ENCODE measurements at places on chromosomes 11 and 22.

GRCh38 chr22:30335236-30335635, 8.5 kb upstream of the TBC1D10A start:
- DNase-seq = no peak

DNA sequence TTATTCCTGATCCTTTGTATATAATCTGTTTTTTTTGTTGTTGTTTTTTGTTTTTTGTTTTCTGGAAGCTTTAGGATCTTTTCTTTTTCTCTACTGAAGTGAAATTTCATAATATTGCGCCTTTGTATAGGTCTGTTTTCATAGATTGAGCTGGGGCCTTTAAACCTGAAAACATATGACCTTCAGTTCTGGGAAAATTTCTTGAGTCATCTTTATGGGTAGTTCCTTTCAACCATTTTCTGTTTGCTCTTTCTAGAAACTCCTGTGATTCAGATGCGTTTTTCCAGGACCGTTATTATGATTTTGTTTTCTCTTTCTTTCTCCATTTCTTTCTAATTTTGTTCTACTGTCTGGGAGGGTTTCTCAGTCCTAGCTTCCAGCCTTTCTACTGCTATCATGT, 43.7 kb downstream of the BSX start:
- no peak for DNase-seq

- peak; percentile 22 for DNase-seq
These were observed 843 bp downstream of the OR56B1 start for GRCh38 chr11:5737091-5737490.

DNA sequence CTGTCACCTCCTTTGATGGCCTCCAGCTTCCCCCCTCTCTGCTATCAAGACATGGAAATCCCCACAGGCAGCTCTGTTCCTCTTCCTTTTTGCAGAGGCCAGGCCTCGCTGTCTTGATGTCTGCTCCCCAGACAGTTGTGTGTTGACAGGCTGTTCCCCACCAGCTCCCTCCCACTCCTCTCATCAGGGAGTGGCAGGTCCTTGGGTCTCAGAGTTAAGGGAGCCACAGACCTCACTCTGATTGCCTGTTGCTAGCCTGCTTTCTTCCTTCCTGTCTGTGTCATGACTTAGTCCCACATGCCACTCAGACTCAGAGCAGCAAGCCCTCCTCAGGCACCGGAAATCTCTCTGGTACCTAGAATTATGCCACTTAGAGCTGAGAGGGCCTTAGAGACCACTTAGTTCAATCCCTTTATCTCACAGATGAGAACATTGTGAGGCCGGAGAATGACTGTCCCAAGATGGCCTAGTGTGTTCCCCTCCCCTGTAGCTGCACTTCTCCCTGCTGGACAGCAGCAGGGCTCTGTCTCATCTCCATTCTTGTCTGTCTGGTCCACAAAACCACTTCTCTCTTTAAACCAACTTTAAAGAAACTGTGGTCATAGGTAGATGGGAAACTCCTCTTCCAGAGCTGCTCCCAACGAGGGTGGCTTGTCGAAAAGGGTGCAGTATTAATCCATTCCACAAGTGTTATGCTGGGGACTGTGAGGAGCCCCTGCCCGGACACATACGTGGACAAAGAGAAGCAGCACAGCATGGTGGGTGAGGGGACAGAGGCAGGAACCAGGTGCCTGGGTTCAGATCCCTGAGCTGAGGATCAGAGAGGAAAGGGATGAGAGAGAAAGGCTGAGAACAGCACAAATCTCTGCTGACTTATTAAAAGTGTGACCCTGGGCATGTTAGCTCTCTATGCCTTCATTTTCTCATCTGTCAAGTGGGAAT, 4.2 kb downstream of the AMPD3 start:
- DNase-seq = no peak

DNA sequence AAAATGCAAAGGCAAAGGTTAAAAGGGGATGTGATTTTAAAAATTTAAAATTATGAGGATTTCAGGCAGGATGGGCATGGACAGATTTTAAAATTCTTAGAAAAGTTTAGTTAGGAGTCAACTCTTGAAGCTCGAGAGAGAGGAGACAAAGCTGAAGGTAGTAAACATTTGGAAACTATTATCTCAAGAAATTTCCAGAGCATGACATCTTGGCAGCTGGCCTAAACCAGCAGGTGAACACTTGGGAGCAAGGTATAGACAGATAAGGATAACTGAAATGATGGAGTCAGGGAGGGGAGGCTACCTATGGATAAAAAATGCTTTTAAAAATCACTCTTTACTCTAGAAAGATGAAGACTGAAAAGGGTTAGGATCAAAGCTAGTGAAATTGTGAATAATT, 13.7 kb downstream of the POU2AF3 start:
- no peak for DNase-seq

DNA sequence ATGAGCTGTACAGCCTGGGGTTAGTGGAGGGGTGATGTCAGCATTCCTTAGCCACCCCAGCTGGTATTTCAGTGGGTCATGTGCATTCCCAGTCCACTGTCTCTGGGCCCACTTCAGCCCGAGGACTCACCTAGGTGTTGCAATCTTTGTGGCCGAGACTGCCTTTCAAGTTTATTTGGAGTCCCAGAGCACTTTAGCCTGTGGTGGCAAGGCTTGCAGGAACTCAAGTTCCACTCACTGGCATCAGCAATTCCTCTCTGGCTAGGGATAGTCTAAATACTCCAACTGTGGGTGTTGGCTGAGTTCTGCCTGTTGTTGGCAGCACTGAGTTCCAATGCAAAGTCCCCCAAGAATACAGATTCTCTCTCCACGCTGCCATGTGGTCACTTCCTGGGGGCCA, 191.6 kb upstream of the PGR start:
- DNase-seq = no peak

DNA sequence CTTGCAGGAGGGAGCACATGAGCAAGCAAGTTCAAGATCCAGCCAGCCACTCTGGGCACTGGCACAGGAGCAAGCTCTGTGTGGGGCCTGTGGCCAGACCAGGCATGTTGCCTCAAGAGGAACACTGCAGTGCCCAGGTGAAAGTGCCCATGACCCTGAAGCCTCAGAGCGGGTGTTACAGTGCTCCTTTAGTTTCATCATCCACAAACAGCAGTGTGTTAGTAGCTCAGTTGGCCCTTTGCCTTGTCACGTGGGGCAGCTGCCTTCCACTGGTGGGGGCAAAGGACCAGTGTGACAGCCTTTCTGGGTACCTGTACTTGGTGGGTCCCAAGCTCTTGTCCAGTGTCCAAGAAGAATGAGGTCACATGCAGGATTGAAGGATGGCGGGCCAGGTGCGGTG, 3.0 kb upstream of the EI24 start:
- DNase-seq = no peak

GRCh38 chr11:122229481-122230384, 113.7 kb upstream of the BLID start:
- no peak for DNase-seq

GRCh38 chr22:40289991-40290459, 56.3 kb upstream of the ADSL start:
- no peak for DNase-seq

DNA sequence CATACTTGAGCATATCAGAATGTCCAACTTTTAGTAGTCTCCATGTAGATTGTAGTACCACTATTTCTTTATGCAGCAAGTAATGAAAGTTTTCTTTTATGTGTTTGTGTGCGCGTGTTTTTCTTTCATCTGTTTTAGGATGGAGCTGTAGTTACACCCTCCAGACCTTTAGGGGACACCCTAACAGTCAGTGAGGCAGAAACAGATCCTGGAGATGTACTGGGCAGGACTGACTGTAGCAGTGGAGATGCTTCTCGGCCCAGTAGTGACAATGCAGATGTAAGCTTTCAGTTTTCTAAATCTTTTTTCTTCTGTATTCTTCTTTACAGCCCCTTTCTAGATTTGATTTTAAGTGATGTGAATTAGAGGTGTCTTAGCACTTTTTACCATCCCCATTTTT, 79.9 kb upstream of the GRIK4 start:
- DNase-seq = no peak

GRCh38 chr22:45554861-45555260, 52.2 kb downstream of the FBLN1 start:
- no peak for DNase-seq

GRCh38 chr11:107856981-107857517, 1.5 kb downstream of the SLC35F2 start:
- DNase-seq = no peak

GRCh38 chr11:69662806-69663205, 12.3 kb downstream of the LTO1 start:
- no peak for DNase-seq

GRCh38 chr11:114326151-114326550, 30.0 kb downstream of the NNMT start:
- DNase-seq = no peak

DNA sequence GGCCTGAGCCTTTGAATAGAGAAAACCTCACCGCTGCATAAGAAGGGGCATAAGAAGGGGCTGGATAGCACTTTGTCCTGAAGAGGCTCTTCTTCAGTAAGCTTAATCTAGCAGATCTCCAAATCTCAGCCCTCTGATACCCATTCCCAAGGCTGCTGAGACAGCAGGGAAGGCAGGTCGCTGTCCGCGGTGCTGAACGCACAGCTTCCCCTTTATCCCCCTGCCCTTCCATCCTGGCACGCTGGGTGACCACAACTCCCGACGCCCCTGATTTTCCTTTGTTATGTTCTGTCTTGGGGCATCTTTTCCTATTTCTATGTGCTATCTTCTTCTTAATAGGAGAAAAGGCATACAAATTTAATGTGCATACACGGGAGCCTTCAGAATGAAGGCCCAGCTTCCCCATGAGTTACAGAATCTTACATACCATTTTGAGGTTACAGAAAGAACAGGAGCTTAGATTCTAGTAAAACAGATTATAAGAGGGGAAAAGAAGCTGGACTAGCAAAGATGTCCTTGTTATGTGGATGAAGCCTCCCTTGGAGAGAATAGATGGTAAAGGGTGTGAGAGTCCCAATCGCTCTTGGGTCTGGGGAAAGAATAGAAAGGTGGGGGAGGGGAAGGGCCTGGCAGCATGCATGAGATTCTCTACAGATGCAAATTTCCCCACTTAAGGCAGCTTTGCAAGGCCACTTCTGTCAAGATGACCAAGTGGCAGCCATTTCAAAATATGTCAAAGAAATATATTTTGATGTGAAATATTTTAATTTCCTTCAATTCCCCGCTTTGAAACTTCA, 5.7 kb upstream of the SULT4A1 start:
- peak; percentile 29 for DNase-seq

DNA sequence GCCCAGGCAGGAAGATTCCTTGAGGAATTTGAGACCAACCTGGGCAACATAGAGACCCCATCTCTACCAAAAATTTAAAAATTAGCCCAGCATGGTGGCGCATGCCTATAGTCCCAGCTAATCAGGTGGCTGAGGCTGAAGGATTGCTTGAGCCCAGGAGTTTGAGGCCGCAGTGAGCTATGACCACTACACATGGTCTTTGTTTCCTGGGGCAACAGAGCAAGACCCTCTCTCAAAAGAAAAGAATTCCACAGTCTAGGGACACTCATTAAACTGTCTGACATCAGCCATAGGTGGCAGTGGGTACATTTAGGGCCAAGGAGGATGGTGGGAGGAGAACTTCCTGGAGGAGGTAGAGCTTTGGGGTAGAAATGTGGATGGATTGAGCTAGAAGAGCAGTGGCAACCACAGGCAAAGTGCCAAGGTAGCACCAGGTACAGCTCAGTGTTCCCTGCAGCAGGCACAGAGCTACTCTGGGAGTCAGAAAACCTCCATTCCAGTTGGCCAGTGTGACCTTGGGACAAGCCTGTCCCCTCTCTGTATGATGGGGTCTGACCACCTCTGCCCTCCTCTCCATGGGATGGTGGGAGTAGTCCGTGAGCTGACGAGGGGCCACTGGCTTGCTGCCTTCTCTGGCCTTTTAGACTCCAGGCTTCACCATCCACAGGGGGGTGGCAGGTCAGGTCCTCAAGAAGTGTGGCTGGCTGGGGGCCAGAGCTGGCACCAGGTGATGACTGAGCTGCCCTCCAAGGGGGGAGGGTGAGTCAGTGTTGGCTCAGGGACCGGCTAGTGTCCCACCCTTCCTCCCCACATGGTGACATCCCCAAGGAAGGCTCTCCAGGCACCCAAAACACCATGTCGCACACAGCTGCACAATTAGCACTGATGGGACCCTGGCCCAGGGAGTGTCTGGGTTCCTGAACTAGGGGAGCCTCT, 3.7 kb upstream of the CLCF1 start:
- no peak for DNase-seq

GRCh38 chr11:61814247-61814957, 2.4 kb downstream of the FADS1 start:
- DNase-seq = no peak

DNA sequence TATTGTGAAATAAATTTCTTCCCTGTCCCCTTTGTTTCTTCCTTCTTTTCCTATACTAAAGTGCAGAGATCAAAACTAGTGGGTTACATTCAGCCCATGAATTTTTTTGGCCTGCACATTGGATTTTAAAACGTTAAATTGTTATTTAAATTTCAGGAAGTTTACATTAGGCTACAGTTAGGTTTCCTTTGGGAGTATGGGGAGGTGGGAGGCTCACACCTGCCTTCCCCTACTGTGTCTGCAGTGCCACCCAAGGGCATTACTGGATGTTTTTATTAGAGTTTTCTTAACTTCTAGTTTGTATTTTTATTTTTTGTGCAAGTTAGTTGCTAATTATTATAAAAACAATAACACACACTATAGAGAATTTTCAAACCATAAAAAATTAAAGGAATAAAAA, 51.7 kb downstream of the CYB5R2 start:
- DNase-seq = no peak

DNA sequence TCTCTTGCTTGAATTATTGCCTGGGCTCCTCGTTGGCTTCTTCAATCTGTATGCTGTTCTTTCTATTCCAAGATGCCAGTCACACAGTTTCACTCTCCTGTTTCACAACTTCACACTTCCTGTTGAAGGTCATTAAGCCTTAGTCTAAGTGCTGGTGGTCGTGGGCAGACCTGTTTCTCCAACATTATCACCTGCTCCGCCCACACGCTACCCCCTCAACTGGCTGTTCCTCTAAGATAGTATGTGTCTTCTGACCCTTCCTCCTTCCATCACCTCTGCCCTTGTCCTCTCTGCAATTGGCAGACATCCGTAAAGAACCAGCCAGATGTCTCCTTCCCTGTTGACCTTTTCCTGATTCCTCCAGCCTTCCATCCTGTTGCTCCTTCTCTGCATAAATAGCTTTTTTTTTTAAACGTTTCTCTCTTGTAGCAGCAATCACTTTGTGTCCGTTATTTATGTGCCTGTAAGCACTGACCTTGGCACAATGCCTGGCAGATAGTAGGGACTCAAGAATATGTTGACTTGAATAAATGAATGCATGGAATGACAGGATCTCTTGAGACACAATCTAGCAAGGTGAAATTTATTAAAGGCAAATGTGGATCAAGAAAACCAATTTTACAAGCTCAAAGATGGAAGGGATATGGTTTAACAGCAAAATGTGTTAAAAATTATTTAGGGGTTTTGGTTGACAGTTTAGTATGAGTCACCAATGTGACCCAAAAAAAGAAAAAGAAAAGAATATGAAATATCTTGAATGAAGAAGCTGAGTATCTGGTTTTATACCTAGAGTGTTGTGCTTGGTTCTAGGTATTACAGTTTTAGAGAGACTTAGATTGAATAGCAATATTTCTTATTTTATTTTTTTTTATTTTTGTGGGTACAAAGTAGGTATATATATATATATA, 12.6 kb downstream of the DIXDC1 start:
- no peak for DNase-seq

All from fibroblast of skin of left quadriceps (primary cell).